Stimulated activated CD8-positive, alpha-beta memory T cell treated with anti-CD3 and anti-CD28 coated beads, Interleukin-15, amount 100 ng/mL, for 24 hours (primary cell): ENCODE measurements at places on chromosomes 13 and 19.

- DNase-seq, result no peak
Observed at GRCh38 chr19:5897189-5897969, 6.2 kb downstream of the NDUFA11 start.

DNA sequence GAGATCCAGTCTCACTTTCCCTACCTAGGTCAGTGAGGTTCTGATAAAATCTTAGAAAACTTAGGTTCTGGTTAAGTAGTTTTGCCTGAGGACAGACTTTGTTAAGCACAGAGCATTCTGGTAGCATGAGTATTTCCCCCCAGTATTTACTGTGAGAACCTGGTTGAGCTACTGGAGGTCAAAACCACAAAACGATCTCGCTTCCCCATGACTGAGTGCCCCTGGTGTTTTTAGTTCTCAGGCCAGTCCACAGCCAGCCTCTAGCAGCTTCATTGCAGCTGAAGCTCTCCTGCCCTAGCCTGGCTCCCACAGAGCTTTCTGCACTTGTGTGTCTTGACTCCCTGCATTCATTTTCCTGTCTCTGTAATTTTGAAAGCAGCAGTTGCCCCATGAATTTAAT, 1138.2 kb downstream of the UQCRFS1 start:
- no peak for DNase-seq

DNA sequence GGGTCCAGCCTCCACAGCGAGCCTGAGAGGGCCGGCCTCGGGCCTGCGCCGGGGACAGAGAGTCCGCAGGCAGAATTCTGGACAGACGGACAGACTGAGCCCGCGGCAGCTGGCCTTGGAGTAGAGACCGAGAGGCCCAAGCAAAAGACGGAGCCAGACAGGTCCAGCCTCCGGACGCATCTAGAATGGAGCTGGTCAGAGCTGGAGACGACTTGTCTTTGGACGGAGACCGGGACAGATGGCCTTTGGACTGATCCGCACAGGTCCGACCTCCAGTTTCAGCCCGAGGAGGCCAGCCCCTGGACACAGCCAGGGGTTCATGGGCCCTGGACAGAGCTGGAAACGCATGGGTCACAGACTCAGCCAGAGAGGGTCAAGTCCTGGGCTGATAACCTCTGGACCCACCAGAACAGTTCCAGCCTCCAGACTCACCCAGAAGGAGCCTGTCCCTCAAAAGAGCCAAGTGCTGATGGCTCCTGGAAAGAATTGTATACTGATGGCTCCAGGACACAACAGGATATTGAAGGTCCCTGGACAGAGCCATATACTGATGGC, 490 bp downstream of the ITPKC start:
- no peak for DNase-seq

DNA sequence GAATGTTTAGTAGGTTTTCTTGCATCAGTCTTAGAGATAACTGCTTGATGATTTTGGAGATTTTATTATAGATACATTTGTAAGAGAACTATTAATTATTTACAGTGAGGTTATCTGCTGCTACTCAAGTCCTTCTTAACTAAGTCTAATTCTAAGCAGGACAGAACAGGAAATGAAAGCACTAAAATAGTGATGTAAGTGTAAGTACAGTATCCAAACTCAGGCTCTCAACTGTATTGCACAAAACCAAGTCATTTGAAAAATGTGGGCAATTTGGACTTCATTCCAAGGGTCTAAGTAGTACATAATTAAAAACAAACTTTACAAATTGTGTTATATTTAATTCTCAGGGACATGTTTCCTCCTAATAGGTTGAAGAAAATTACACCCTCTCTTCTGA, 417.1 kb downstream of the ITGBL1 start:
- no peak for DNase-seq

DNA sequence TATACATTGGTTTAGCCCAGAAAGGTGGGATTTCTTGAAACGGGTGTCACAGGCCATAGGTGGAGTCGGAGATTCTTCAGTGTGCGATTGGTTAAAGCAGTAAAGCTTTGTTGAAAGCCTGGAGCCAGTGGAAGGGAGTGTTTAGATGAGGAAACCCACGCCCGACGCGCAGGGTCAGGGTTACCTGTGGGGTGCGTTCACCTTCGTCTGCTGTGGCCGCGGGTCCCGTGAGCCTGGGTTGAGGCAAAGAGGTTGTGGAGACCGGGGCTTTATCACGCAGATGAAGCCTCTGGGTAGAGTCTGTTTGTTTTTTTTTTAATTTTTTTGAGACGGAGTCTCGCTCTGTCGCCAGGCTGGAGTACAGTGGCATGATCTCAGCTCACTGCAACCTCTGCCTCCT, 30.4 kb downstream of the ATP11A start:
- DNase-seq, result no peak

DNA sequence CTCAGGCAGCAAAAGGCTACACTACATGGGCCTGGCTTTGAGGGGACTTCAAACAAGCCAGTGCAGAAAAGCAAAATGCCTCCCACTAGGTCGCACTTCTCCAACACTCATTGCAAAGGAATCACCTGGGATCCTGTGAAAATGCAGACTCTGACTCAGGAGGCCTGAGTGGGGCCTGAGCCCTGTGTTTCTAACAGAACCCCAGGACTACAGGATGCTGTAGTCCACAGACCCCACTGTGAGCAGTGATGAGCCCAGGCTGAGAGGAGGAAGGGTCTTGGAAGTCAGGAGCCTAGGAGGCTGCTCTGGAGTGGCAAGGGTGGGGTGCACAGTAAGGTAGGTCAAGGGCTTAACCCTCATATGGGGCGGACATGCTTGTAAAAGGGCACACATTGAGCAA, 46.7 kb upstream of the SERP2 start:
- no peak for DNase-seq

DNA sequence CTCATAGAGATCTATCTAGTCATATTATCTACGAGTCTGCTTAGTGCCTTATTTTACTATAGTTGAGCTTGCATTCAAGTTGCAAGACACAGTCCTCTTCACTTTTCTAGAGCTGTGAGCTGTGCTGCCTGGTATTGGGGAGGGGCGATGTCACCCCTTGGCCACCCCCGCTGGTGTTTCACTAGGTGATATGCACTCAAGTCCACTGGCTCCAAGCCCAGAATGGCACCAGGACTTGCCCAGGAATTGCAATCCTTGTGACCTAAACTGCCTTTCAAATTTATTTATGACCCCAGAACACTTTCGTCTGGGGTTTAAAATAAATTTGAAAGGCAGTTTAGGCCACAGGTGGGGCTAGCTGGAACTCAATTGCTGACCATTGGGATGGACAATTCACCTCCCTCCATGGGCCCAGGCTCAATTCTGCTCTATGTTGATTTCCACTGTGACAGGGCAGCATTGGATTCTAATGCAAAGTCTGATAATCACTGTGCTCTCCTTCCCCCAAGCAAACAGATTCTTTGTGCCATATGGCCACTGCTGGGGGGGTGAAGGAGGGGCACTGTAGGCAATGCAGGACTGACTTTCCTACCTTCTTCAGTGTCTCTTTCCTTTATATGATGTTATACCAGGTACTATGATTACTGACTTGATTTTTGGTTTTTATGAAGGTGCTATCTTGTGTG, 1244.2 kb upstream of the MIR17HG start:
- DNase-seq, result no peak
